ENCODE measurements at places on chromosomes 4 and X.

GRCh38 chrX:41265615-41266014, 68.3 kb upstream of the DDX3X start:
- DNase-seq, result no peak

DNA sequence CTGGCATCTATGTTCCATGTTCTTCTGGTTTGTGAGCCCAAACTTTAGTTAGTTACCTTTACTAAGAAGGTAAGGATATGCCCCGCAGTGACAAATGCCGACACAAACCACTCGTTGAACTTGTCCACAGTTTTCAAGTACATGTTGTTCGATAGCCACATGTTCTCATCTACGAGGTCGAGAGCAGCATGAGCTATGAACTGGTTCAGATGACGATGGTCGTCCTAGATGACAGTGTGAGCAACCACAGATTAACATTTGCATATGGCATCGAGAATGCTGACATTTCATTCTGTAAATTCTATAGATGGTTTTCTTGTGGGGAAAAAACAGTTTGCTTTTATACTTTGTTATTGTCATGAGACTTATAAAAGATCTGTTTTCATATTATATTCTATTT, 18.0 kb downstream of the TRAPPC2 start:
- no peak for DNase-seq

DNA sequence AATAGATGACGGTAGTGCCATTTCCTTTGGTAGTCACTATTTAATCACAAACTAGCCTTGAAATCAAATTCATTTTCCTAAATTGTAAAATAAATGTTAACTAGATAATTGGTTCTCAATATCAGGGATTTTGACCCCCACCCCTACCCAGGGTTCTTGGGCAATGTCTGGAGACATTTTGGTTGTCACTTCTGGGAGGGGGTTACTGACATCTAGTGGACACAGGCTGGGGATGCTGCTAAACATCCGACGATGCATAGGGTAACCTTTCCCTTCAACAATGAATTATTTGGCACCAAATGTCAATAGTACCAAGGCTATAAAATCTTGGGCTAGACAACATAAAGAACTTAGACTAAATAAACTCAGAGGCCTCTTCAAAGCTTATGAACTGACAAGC, 285.8 kb upstream of the TRPC5 start:
- DNase-seq, result no peak

DNA sequence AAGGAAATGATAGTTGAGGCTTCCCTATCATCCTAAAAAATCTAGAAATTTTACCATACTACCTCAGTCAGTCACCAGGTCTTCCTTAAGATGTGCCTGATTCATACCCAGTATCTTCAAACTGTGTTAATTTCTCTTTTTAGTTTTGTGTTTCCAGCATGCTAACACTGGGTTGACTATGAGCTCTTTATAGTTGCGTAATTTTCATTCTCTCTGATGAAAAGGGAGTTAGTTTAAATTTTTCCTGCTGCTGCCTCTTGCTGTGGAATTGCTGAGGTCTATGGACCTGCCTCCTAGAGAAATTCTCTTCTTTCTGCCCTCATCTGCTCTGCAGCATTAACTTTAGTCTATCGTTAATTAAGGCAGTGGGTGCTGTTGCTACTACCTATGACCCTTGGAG, 66.6 kb downstream of the BANK1 start:
- DNase-seq, result no peak

DNA sequence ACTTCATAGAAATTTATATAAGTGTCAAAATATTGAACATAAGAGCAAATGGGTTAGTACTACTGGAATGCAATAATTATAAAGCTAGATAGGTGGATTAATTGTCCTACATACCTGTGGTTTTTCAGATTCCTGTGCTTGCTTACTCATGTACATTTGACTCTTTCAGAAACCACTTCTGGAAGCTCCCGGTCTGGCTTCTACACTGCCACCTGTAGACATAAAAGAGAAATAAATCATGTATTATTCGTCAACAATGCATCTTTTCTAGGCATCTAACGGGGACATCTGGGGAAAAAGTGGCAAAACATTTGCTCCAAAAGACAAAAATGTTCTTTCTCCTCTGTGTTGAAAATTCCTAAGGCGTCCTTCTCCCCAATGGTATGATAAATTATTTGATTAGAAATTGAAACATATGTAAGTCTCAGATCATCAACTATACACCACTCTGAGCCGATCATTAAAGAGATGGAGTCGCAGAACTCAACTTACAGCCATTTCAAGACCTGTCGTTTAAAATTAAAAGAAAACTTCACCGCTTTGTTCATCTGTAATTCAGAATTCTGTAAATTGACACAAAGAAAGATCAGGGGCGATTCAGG, 648.7 kb upstream of the DIPK2B start:
- DNase-seq, result peak; percentile 43

- no peak for DNase-seq
These were observed 75.1 kb downstream of the CHST7 start for GRCh38 chrX:46648660-46649059.

GRCh38 chrX:122046226-122046625, 998.8 kb downstream of the GLUD2 start:
- no peak for DNase-seq

- no peak for DNase-seq
These were observed 225.6 kb downstream of the ARHGAP10 start for GRCh38 chr4:147957446-147957845.

GRCh38 chr4:102216666-102217065, 128.6 kb downstream of the SLC39A8 start:
- DNase-seq, result no peak

DNA sequence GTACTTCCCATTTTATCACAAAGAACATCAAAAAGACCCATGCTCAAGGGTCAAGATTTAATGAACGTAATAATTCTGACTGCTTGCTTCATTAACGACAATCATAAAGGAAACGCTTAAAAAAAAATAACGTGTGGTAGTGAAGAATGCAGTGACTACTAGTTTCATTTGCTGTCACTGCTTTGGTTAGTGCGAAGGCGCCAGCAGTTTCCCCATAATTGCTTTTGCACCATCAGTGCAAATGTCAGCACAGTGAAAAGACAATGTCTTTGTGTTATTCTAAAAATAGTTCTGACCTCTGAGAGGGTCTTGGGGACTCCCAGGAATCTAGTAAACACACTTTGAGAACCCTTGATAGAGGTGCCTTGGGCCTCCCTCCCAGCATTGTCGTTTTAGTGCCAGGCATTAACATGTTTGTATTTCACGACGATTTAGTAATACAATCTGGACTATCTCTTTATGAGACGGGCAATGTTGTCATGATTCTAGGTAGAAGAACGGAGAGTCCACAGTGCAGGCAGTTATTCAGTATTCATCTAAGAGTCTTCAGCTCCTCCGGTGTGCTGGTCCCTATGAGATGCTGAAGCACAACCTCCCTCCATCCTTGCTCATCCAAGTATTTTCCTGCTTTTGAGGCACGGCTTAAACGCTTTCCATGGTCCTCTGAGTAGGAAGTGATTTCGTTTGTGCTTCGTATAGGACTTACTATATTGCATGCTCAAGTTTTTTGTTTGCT, 71.0 kb downstream of the AFF1 start:
- DNase-seq, result no peak

DNA sequence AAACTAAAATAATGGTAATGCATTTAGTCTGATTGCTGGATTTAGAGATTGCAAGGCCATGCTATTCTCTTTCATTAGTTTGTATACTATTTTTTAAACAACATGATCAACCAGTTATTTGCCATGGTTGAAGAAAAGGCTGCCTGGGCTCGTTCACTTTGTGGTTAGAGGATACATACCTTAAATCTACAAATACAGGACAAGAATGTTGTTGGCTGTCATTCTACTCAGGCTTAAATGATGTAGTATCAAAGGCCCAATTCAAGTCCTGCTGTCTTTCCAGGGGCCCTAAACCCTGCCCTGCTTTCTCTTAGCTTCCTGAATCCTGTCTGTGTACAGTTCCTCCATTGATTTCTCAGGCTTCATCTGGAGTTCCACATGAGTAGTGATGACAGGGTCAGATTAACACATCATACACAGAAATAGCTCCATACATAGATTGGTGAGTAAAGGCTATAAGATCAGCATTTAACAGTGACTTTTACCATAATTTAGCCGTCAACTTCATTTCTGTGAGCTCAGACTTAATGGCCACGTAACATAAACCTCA, 114.9 kb upstream of the GPRIN3 start:
- no peak for DNase-seq

- DNase-seq, result peak; percentile 60
These were observed 67.1 kb downstream of the PGRMC2 start for GRCh38 chr4:128220286-128221235.

DNA sequence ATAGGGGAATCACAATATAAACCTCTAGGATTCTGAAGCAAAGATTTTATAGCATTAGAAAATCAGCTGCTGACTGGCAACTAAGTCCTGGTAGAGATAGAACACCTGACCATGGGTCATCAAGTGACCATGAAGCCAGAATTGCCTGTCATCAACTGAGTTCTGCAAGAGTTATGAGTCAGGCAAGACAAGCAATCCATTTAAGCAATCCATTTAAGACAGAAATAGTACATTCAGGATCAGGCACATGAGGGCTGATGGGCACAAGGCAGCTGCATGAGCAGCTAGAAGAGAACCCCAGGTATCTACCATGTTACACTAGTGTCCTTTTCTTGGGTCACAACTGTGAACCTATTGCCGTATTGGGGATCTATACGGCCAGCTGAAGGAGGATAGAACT, 98.9 kb downstream of the SPRY1 start:
- no peak for DNase-seq

DNA sequence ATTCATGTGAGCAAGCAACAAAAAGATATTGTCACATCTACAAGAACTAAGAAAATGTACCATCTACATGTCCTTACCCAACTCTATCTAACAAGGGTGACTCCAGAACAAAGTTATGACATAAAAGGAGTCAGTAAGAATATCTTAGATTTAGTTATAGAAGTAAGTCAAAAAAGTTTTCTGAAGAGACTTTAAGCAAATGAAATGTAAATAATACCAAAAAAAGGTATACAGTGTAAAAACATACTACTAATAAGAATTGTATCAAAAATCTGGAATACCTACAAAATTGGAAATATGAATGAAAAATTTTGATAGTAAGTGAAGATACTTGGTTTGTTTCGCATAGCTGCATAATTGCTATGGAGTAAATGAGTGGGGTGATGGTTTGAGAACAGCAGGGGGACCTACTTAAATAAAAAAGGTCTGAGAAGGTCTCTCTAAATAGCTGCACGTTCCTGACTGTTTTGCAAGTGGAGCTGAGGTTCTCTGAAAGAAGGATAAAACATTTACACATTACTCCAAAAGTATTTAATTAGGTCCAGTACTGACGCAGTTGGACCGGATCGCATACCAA, 51.0 kb upstream of the ENPP6 start:
- no peak for DNase-seq

DNA sequence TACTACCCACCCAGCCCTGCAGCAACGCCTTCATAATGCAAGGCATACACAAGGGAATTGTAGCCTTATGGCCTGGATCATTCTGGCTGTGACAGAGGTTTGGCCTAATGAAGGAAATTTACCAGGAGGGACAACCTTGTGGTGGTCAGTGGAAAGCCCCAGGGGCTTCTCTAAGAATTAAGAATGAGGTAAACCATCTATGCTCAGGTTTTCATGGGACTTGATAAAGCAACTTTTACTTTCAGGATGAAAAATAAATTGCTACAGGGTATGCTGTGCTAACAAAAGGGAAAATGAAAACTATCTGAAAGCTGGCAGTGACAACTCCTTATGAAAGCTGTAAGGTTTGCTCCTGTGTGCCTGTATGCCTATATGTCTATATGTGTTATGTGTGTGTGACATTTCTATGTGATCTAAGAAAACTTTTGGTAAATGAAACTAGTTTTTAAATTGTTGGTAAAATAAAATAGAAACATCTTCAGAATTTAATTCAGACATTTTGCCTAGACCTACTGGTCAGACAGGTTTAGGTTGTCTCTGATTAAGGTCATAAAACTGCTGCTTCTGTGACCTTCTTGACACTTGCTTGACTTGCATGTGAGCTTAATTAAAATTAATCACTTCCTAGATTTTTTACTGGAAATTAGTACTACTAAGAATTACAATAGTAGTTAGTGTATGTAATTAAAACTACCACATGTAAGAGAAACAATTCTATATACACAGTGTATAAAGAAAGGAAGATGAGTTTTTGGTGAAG, 19.9 kb upstream of the TXK start:
- no peak for DNase-seq

GRCh38 chrX:108304210-108304609, 134.0 kb downstream of the COL4A6 start:
- no peak for DNase-seq

DNA sequence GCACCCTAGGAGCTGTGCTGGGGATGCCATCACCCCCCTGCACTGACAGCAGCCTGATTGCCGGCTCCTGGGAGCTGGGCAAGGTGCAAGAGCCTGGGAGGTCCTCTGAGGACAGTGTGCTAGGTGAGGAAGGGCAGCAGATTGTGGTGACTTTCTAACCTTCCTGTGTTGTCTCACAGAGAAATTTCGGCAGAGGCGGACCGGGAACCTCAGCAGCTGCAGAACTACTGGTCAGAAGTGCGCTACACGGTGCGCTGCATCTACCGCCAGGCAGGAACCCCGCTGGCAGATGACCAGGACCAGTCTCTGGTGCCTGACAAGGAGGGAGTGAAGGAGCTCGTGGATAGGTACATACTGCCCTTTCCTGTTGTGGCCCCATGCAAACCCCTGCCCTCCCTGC, 89.8 kb downstream of the FAM193A start:
- no peak for DNase-seq

- no peak for DNase-seq
These were observed 37.3 kb downstream of the ARHGAP6 start for GRCh38 chrX:11628399-11628798.
